ENCODE measurements at places on chromosomes 1 and 21.

DNA sequence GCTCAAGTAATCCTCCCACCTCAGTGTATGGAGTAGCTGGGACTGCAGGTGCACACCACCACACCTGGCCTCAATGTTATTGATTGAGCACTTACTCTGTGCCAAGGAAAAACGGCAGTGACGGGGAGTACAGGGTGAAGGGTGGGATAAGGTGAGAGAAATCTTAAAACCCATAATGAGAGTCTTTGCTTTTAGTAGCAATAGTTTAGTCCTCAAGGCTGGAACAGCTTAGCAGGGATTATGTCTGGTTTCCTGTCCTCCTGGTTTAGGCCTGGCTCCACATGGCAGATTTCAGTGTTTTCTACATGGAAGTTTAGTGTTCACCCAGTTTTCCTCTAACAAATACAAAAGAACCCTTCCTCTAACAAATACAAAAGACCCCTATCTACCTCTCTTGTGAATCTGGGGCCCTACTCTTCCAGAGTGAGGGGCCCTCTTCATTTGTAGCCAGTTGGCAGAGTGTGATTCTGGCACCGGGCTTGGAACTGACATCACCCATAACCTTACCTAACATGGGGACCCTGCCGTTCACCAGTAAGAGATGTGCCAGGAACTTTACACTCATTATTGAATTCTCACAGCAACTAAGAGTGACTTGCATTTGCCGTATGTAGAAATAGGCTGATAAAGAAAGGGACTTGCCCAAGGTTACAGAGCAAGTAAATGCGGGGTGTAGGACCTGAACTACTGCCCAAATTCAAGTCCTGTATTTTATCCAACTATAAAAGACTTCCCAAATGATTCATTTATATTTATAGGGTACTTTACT lies 6.9 kb downstream of the ZNF691 start:
- DNase-seq: no peak

GRCh38 chr1:233549917-233550316 lies 64.0 kb upstream of the KCNK1 start:
- no peak for DNase-seq

DNA sequence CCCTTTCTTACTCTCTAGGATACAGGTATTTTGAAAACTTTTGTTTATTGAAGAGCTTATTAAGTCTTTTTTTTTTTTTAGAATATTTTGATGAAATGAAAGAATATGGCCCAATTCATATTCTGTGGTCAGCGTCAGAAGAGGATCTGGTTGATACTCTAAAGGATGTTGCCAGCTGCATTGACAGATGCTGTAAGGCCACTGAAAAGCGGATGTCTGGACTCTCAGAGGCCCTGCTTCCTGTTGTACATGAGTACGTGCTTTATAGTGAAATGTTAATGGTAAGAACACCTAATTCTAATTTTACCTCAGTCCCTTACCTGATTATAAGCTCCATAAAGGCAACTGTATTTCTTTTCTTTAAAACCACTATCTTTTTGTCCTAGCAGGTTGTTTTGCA lies 37.1 kb downstream of the SNX7 start:
- DNase-seq: no peak

DNA sequence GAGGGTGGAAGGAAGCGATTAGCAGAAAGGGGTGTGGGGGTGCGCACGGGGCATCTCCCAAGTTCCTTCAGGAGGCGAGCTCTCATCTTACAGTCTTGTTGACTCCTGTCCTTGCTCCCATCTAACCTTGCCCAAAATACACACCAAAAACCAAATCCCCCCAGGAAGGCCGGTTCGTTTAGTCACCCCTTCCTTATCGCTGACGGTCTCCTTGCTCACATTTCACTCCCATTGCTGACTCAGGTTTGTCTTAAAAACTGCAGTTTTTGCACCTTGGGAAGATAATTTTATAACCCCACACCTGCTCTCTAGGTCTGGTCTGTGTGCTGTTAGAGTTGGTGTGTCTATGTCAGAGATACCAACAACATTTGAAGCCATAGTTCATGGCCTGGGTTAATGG lies 68.1 kb upstream of the F3 start:
- DNase-seq: no peak

- DNase-seq: no peak
Observed at GRCh38 chr1:208171616-208172422, 72.4 kb downstream of the PLXNA2 start.

- no peak for DNase-seq
Observed at GRCh38 chr1:909861-910310, 13.8 kb upstream of the SAMD11 start.

DNA sequence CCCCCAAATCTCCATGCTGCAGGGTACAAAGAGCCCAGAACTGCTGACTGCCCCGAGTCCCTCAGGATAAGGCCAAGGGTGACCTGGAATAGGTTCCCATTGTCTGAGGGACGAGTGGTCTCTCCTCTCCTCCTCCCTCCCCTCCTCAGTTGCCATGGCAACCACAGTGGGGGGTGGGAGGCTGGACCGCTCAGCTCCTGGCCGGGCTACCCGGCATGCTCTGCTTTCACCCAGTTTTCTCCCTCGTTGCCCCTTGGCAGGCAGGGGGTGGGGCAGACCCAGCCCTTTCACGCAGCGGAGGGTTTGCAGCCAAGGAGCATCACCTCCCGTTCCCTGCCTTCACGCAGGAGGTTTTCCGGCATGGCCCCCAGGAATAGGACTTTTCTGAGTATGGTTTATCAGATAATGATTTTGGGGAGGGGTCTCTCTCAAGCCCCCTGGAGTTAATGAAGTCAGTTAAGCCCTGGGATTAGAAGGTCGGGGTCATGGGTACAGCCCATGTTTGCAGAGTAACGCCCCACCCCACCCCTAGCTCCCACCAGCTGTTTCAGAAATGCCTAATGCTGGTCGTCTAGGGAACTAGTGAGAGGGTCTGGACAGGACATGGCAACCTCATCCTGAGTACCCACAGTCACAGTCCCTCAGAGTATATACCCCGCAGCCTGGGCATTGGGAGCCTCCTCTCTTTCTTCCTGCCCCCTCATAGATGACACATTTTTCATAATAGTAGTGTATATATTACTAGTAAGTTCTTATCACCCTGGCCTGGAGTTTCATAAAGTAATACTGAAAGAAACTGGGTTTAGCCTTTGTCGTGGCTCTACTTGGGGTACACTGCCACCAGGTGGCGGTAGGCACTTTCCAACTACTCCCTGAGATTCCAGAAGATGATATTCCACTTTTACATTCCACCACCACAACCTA lies 20.7 kb downstream of the C1QB start:
- no peak for DNase-seq

Data from MM.1S (cell line).